Right lung (tissue), 10 donors: ENCODE measurements at places on chromosomes 7 and 10. TPM values are rescaled to one million over a fixed set of nuclear protein-coding genes. Genes with fewer than 3 reads are reported as not detected.
A peak's percentile ranks its signal among the peaks of the same experiment; 100 is the strongest.

Gene DYNC1I1
- polyA plus RNA-seq, result 10.8 TPM

Gene HNRNPF
- polyA plus RNA-seq, result 171 TPM

GRCh38 chr10:127278001-127278400, 81.6 kb upstream of the INSYN2A start:
- DNase-seq, result no peak

DNA sequence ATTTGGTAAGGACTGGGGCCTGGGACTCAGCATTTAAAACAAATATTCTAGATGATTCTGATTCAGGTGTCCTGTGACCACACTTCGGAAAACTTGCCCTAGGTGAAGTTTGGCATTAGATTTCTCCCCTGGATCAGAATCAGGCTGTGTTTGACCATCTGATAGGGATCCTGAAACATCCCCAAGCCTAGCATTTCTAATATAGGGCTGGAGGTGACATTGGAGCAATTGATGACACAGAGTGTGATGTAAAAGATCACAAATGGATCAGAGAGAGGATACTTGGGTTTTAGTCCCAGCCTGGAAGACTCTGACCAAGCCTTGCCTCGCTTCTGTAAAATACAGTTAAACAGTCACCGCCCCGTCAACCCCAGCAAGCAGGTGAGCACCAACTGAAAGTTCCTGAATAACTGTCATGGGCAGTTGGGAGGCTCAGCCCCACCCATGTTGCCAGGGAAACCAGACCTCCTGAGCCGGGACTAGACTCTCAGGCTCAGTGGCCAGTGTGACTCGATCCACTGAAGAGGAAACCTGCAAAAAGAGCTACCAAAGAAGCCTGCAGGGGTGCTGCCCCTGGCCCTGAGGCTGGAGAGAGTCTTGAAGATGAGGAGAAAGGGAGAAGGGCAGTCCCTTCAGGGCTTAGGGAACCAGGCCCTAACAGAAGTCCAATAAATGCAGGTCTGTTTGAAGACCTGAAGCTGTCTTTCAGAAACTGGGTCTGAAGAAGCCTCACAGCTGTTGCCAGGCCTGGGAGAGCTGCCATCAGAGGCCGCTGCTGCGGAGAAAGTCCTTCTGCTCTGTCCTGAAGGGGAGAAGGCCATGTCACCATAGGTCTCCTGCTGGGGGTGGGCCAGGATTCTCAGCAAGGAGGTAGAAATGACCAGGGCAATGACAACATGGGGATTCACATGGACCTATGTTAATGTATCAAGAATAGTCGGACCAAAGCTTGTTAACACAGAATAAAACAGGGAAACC, 126.1 kb upstream of the KCNMA1 start:
- peak; percentile 13 for DNase-seq
